ENCODE measurements at places on chromosomes 12 and 14.

DNA sequence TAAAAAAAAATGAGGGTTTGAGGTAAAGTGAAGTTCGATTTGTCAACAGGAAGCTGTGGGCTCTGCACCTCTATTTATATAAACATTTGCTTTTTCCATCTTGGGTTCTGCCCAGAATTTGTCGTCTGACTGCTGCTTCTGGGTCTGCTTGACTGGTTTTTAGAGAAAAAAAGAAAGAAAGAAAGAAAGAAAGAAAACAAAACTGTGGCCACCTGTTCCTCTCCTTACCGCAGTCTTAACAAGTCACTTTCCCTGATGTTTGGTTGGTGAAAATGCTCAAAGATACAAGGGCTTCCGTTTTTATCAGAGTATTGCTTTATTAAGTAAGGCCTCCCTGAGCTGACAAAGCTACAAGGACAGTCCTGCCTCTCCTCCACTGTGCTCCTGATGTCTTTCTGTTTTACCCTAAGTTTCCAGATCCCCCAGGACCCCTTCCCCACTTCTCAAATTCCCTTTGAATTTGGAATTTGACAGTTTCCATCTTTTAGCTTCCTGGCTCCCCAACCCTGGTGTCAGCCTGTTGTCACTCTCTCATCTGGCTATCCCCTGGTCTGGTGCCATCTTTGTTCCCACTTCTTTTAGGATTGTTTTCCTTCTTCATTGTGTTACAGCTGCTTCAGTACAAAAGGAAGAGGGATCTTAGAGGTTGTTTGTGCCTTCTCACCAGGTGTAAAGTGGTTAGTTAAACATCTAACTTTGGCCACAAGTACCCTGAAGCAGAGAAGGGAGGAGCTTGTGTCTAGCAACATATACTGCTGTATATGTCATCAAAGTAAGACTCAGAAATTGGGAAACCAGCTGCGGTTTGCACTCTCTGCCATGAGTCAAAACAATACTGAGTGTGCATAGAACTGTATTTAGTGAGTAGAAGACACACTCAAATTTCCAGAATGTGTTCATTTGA, 18.0 kb downstream of the MFAP5 start:
- no peak for DNase-seq

- no peak for DNase-seq
These were observed 22.8 kb downstream of the C14orf132 start for GRCh38 chr14:96062010-96062409.

DNA sequence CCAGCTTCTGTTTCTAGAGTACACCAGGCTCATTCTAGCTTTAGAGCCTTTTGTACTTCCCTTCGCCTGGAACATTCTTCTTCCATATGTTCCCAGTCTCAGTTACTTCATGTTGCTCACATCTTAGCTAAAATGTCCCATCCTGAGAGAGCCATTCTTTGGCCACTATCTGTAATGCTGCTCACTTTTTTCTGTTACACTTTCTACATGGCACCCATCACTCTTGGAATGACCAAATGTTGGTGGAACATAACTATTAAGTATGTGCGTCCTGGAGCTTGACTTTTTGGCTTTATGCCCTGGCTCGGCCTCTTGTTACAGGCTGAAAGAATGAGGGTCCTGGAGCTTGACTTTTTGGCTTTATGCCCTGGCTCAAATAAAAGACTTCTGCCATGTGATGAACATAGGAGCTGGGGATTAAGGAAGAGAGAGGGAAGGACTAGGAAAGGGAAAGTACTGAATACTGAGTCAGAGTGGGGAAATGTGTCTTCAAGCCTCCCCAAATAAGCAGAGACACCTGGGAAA, 442.9 kb upstream of the ATP2B1 start:
- DNase-seq = no peak

DNA sequence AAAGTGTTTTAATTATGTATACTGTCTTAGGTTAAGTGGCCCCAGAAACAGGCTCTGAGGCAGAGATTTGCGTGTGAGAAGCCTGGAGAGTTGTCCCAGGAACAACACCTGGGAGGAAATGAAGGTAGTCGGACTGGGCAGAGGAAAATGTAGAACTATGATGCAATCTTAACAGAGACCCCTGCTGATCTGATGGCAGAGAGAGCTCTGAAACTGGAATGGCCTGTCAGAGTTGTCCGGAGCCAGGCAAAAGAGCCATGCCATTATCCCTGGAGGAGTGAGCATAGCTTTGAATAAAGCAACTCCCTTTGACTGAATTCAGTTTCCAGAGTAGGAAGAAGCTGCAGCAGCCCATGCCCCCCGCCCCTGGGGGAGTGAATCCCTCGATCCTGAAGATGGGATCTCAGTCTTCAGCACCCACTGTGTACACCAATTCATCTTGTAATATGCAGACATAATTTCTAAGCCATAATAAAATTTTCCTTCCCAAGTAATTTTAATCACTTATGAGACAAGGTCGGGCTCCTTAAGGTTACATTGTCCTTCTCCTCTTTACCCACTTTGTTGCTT, 264.8 kb downstream of the PDZRN4 start:
- DNase-seq = no peak

GRCh38 chr14:44163946-44164345, 343.1 kb downstream of the FSCB start:
- no peak for DNase-seq

GRCh38 chr12:41019461-41019860, 168.7 kb upstream of the PDZRN4 start:
- DNase-seq = no peak

DNA sequence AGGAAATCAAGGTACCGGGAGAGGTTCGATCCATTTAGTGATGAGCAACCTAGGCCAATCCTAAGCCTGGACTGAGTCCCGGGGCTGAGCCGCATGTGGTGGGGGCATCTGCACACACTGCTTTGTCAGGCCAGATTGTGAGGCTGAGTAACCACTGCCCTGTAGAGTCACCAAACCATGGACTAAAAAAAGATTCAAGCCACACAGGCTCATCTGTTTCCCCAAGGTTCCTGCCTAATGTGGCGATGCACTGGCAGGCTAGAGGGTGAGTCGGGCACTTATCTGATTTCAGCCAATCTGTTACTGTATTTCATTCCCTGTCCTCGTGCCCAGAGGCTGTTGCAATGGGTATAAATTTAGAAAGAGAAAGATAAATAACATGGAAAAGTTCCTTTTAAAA, 140.8 kb downstream of the TTC7B start:
- DNase-seq = no peak

GRCh38 chr12:104586351-104586919, 129.7 kb downstream of the CHST11 start:
- DNase-seq = no peak

GRCh38 chr12:2739832-2740641, 54.7 kb upstream of the FKBP4 start:
- peak; percentile 52 for DNase-seq

GRCh38 chr12:54549774-54550451, 512 bp downstream of the PDE1B start:
- DNase-seq = no peak
